DMS 273 treated with DMSO at 0.1 percent for 48 hours (cell line): ENCODE measurements at places on chromosomes 2 and 18.

GRCh38 chr2:24576617-24577016 is 85.6 kb downstream of the NCOA1 start:
- DNase-seq, result no peak

DNA sequence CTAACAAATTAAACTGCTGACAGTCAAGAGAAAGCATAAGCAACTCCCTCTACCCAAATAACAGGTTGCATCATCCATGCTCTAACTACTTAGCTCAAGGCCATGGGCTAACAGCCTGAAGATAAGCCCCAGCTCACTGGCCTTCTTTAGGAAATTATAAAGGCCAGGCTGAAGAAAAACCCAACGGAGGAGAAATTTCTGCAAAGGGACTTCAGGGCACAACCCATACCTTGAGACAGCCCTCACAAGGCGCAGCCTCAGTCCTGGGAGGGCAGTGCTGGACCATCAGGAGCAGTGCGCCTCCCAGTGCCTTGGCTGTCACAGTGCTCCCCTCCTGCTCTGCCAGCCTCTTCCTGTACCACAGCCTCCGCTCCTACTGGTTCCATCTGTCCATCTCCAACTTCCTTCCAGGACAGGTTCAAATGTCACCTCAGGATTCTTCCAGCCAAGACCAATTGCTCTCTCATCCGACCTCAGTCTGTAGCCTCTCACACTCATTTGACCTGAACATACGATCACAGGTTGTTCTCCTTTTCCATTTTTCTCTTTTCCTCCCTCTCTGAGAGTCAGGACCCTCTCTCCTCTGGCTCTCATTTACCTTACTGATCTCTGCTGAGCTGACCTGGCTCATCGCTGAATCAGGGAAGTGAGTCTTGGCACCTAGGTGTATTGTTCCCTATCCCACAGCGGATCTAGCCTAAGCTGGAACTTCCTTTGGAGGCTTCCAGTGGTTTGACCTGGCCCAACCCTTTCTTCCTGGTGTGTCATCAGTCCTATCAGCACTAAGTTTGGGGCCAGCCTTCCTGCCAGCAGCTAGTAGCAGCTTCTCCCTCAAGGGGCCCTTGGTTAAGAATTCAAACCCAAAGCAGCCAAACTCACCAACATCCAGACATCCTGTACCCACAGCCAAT is 1.9 kb downstream of the MCFD2 start:
- DNase-seq, result no peak

DNA sequence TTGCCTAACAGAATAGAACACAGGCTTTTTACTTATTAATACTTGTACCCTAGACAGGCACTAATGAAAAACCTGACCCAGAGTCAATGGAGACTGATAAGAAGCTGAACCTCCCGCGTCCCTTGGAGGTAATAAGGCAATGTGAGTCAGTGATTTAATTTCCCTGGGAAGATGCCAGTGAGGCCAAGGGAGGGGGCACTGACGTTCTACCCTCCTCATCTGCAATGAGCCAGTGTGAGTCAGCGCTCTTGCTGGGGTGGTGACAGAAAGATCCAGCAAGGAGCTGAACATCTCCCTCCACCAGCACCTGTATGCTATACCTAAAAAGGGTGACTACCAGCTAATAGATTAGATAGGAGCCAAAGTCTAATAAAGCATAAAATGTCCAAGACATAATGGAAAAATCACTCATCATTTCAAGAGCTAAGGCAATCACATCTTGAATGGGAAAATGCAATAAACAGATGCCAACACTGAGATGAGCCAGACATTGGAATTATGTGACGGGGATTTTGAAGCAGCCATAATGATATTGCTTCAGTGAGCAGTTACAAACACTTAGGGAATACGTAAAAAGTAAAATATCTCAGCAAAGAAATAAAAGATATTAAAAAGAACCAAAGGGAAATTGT is 116.9 kb downstream of the TPGS2 start:
- no peak for DNase-seq

DNA sequence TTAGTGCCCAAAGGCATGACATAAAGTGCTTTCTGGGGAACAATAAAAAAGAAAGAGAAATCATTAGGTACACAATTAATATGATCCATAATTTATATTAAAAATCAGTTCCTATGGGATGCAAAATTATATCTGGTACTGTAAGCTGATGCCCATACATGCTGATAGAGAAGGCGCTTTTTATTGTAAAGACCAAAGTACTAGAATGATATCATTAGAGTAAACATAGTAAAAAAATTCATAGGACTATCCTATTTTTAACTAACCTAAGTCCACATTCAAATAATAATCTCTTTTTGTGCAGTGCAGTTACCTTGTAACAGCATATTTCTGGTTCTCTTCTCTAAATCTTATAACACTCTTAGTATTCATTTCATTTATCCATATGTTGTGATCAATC is 252.2 kb downstream of the ASXL3 start:
- DNase-seq, result no peak

GRCh38 chr2:197258580-197258979 is 52.0 kb downstream of the ANKRD44 start:
- DNase-seq, result no peak

DNA sequence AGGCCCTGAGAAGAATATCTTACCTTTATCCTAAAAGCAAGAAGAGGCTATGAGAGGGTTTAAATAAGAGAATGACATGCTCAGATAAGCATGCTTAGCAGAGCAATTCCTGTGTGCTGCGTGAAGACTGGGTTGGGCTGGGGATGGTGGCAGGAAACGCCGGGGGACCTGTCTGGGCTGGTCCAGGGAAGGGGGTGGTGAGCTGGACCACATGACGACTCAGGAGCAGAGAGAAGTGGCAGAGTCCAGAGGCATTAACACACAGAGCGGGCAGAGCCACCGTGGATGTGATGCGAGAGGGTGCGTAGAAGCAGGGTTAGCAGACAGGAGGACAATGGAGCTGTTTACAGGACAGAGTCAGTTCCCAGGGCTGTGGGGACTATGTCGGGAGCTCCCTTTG is 84.5 kb downstream of the ZBTB7C start:
- no peak for DNase-seq

GRCh38 chr2:19041434-19042041 is 316.9 kb downstream of the OSR1 start:
- no peak for DNase-seq

DNA sequence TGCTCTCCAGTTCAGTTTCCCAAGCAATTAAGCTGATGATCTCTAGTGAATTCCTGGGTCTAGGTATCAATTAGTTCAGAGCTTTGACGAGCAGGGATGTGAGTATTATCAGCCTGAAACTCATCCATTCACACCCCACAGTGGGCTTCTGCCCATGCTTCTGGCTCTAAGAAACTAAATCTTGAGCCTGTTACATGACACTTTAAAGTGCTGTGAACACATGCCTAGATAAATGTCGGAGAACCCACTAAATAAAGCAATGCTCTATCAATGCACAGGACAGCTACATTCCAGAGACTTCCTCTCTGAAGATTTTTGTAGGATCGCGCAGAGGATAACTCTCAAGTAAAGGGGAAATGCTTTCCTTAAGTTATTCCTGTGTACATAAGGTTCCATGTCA is 356.5 kb upstream of the TNP1 start:
- DNase-seq, result no peak

GRCh38 chr2:131029812-131030211 is 63.4 kb downstream of the FAM168B start:
- no peak for DNase-seq

DNA sequence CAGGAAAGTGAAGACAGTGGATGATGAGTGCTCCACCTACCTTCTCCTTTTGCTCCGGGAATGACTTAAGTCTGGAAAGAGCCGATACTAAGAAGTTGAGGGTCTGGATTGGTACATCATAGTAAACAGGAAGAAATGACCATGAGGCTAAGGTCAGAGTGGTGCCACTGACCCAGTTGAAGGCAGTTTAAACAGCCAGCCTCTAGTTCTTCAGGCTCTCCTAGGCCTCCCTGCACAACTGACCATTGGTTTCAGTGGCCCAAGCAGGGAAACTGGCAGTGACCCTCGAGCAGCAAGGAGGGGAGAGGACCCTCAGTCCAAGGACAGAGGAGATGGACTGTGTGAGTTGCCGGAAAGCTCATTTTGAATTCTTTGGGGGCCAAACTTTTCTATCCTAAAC is 119.1 kb downstream of the MAP4K4 start:
- DNase-seq, result no peak

GRCh38 chr2:160679686-160680085 is 186.1 kb upstream of the RBMS1 start:
- no peak for DNase-seq

GRCh38 chr2:120746144-120746543 is 10.5 kb downstream of the GLI2 start:
- DNase-seq, result no peak

- no peak for DNase-seq
These were observed 65.9 kb upstream of the SLC16A14 start for GRCh38 chr2:230134496-230135129.

GRCh38 chr18:3912705-3913104 is 462.7 kb downstream of the TGIF1 start:
- DNase-seq, result no peak

DNA sequence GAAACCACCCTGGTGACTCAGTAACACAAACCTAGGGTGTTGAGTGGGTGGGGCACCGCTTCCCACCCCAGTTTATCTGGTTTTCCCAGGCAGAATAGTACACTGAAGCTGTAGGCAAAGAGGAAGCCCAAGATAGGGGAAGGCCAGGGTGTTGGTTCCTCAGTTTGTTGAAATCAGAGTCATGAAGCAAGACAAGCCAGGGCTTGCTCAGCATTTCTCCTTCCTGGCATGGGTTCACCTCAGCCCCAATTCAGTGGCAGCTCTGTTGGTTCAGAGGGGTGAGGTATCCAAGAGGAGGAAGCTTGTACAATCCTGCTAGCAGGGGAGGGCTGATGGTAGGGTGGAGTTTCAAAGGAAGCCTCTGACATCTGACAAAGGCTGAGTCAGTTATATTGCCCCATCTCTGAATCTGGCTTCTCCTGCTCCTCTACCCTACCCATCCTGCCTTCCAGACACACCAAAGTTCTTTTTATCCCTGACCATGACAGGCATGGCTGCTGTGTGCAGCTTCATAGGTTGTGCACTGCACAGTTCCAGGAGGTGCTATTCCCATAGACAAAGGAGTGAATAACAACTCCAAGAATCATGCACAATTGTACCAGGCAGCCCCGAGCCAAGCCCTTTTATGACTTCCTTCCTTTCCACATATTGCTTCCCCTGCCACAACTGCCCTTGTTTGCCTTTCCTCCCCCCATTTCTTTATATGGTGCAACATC is 24.9 kb upstream of the RAB10 start:
- no peak for DNase-seq

GRCh38 chr2:178213991-178214390 is 19.7 kb downstream of the OSBPL6 start:
- no peak for DNase-seq
